Testis (tissue), 5 donors: ENCODE measurements at places on chromosomes 4 and X. TPM values are rescaled to one million over a fixed set of nuclear protein-coding genes. Genes with fewer than 3 reads are reported as not detected.

The TMEM156 gene
- total RNA-seq, result not detected

The TMEM31 gene
- 110 TPM for total RNA-seq

The PASD1 gene
- 31.1 TPM for total RNA-seq

The STPG2 gene
- total RNA-seq, result 2.7 TPM

The SYTL4 gene
- 64.7 TPM for total RNA-seq

The SPANXA1 gene
- total RNA-seq, result not detected

The VSIG4 gene
- total RNA-seq, result 5.6 TPM

The AMTN gene
- not detected for total RNA-seq

The USP27X gene
- total RNA-seq, result 2.4 TPM

The CENPE gene
- total RNA-seq, result 6.6 TPM

The EPGN gene
- total RNA-seq, result not detected

The FMR1 gene
- total RNA-seq, result 49.9 TPM

The PUDP gene
- total RNA-seq, result 15.5 TPM

The SMAD1 gene
- 37.6 TPM for total RNA-seq

The SYP gene
- 3.4 TPM for total RNA-seq

The VEGFC gene
- total RNA-seq, result 2.8 TPM

The ENPEP gene
- total RNA-seq, result 1.7 TPM

The PPP1R2C gene
- total RNA-seq, result 69.6 TPM

The SPATA4 gene
- total RNA-seq, result 61.5 TPM

The BMX gene
- 0.12 TPM for total RNA-seq

The C1QTNF7 gene
- total RNA-seq, result 5.1 TPM

The PCDH18 gene
- total RNA-seq, result 15.3 TPM

The ITIH6 gene
- total RNA-seq, result not detected

The DCAF8L2 gene
- 125 TPM for total RNA-seq

The OPRPN gene
- total RNA-seq, result not detected

The NWD2 gene
- 0.50 TPM for total RNA-seq

The RNF212 gene
- 33.6 TPM for total RNA-seq

The ALB gene
- total RNA-seq, result 3.5 TPM

The FDCSP gene
- total RNA-seq, result not detected

The GAGE13 gene
- 5.1 TPM for total RNA-seq

The AWAT2 gene
- total RNA-seq, result 0.31 TPM

The MAGEE2 gene
- not detected for total RNA-seq

The LONRF3 gene
- total RNA-seq, result 8.5 TPM

The CENPVL1 gene
- not detected for total RNA-seq

The SCML1 gene
- total RNA-seq, result 112 TPM

The PAQR3 gene
- 53.8 TPM for total RNA-seq

The NELFA gene
- total RNA-seq, result 77.9 TPM

The ADH1A gene
- total RNA-seq, result not detected

The LRIT3 gene
- 1.2 TPM for total RNA-seq

The RAP2C gene
- 18.7 TPM for total RNA-seq

The AMMECR1 gene
- total RNA-seq, result 5.7 TPM

The UGT2B15 gene
- 0.50 TPM for total RNA-seq
